ENCODE measurements at places on chromosomes 7 and 10. TPM values are rescaled to one million over a fixed set of nuclear protein-coding genes. Genes with fewer than 3 reads are reported as not detected.

- DNase-seq: peak; percentile 91
These were observed 194.3 kb downstream of the ZMYND11 start for GRCh38 chr10:329361-330099.

DNA sequence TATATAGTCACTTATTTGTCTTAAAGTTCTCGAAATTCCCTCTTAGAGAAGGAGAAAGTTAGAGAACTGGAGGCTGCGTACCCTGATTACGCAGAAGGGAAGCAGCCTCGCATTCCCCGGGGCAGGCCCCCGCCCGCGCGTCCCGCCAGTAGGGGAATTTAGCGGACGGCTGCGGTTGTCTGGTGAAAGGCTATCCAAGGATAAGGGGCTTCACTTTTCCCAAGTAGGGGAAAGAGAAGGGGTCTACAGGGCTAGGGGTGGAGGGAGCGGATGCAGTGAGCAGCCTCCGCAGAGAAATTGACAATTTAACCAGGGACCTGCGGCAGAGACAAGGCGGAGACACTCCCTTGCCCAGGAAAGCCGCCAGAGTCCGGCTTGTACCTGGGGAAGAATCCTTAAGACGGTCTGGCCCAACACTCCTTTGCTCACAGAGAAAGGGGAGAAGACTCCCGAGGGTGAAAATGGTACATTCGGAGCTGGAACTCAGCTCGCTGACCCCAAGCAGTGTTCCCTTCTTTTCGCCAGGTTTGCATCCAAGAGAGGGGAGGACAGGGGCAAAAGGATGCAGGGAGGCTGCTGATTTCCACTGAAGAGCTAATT, 994 bp upstream of the MAGI2 start:
- DNase-seq: peak; percentile 44

DNA sequence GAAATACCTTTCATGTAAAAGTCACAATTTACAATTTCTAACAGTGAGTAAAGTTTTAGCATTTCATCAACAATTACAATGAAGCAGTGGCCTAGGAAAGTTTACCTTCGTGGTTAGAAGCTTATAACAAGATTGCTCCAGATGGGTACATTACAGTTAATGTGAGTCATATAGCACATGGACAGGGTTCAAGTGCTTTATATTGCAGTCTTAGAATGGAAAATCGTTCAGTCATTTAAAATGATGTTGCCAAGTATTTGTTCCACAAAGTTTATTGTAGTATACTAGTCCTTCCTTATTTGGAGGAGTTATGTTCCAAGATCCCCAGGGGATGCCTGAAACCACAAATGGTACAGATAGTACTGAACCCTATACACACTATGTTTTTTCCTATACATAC, 174.6 kb upstream of the TARP start:
- no peak for DNase-seq

DNA sequence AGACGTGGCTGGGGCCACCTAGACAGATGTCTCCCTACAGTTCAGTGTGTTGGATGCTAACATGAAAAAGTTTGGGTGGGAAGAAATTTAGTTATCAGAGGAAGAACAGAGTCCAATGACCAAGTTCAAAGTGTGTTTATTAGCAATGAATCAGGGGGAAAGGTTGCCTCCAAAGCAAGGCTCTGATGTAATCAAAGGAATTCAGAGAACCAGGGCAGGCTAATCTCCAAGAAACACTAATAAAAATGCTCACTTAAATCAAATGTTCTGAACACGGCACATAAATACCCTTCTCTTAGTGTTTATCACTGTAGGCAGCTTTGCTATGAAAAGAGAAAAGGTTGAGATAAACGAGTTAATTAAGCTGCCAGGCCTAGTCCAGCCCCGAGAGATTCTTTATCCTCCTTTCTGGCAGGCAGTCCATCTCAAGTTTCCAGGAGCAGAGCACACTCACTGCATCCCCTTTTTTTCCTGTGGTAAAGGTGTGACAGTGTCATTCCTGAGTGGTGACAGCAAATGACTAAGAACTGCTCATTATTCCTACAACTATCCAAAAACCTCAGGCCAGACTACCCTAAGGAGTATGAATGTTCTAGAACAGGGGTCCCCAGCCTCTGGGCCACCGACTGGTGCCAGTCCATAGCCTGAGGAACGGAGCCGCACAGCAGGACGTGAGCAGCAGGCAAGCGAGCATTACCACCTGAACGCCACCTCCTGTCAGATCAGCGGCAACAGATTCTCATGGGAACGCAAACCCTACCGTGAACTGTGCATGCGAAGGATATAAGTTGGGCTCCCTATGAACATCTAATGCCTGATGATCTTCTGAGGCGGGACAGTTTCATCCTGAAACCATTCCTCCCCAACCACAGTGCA, 66.9 kb upstream of the FHIP2A start:
- peak; percentile 33 for DNase-seq

DNA sequence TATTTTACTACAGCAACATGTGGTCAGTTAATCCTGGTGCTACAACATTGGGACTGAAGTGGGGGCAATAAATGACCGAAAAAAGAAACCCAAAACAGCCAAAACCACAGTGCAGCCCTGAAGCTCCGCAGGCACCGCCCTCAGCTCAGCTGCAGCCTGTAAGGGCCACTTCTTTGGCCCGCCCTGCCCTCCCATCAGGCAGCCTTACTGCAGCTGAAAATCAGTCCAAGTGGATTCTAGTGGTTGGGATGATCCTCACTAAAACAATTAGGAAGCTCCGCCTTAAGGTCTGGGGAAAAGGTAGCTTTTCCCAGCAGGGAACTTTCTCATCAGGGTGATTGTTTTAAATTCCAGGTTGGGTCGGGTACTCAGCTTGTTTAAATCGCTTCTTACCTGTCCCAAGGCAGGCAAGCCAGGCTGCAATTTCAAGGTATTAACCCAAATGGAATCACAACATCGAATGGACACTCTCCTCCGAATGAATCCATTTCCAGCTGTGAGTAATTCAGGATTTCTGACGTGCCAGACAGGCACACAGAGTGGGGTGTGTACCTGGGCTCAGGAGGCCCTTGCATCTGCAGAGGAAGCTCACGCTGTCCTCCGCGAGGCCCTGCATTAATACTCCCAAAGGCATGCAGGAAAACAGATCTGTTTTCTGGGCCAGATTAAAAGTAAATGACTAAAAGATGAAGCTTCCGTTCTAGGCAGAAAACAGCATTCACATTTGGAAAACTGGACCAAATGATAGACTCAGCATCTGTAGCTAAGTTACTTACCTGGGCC, 104.3 kb downstream of the CREB5 start:
- no peak for DNase-seq

Gene PIP4K2A
- total RNA-seq: 22.7 TPM

Gene VENTX
- 0.09 TPM for total RNA-seq

All from cerebellum (tissue), 4 donors.